ENCODE measurements at places on chromosomes 1 and 21. TPM values are rescaled to one million over a fixed set of nuclear protein-coding genes. Genes with fewer than 3 reads are reported as not detected.

- DNase-seq, result no peak
These were observed 78.6 kb upstream of the RGS2 start for GRCh38 chr1:192730198-192730597.

TMPRSS2 gene
- total RNA-seq, result not detected

PTGFRN gene
- total RNA-seq, result 32.7 TPM

DNA sequence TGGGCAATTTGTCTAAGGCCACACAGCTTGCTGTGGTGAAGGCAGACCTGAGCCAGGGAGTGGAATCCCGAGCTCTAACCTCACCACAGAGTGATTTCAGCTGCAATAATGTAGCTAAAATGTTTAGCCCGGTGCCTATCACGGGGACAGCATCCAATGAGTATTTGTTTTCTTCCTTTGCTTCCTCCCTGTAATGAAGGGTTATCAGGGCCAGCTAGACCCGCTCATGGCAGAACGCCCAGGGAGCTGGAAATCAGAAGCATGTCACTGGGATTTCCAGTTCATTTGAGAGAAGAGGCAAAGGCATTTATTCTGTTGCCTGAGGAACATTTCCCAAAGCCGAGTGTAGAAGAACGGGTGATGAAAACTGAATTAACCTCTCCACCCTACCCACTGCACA, 183.1 kb downstream of the ZSCAN20 start:
- no peak for DNase-seq

KLF17 gene
- not detected for total RNA-seq

DNA sequence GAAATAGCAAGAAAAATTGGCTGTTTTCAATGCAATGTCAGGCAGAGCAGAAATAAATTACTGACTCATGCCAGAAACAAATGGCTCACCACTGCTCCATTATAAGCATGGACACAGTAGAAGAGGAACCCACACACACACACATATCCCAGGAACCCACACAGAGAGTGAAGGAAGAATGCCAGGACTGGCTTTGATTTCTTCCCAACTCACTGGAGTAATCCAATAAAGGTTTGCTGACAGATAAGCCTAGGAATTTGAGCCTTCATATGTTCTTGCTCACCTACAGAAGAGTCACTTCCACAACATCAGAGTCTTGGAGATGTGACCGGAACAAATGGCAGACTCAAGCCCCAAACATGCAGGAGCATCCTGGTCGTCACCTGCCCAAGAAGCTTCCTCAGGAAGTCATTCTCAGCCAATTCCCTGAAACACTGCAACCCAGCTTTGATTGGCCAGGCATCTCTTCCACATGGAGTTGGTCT, 2.2 kb downstream of the SH3BP5L start:
- DNase-seq, result no peak

GRCh38 chr1:155071701-155072100, 6.9 kb upstream of the EFNA3 start:
- no peak for DNase-seq

GRCh38 chr1:159012495-159012894, 2.8 kb downstream of the IFI16 start:
- DNase-seq, result no peak

RAD54L gene
- 4.1 TPM for total RNA-seq

PRAMEF8 gene
- not detected for total RNA-seq
